ENCODE measurements at places on chromosomes 13 and 19.

DNA sequence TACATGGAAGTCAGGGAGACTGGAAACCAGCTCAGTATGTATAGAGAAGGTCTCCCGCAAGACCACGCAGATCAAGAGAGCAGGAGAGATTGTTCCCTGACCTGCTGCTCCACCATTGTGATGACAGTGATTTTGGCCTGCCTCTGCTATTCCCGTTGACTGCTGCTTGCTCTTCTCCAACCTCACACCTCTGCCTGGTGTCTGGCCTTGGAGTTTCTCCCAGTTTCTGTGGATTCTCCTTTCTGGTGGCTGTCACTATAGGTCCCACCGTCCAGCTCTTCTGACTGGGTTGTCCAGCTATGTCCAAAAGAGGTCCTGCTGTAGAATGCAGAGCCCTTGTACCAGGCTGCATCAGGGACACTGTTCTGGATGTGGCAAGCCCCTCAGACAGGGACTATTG lies 171.7 kb downstream of the DNAJC15 start:
- DNase-seq: no peak

GRCh38 chr13:39023761-39024160 lies 14.1 kb downstream of the PROSER1 start:
- peak; percentile 61 for DNase-seq

GRCh38 chr19:34732612-34733211 lies 1.3 kb upstream of the ZNF181 start:
- no peak for DNase-seq

DNA sequence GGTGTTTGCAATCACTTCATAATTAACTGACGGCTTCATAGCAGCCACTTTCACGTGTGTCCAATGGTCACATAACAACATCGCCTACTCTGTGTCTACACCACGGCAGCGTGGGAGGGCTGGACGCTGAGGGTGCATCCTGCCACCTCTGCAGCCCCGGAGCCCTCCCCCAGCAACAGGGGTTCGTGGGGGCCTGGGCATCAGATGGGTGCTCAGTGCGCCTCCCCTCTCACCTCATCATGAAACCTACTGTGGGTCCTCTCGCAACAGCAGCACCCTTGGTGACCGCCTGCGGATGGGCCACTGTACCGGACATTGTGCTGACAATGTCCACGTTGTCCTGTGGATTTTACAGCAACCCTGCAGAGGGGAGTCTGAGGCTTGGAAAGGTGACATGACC lies 193.5 kb downstream of the UQCRFS1 start:
- no peak for DNase-seq

DNA sequence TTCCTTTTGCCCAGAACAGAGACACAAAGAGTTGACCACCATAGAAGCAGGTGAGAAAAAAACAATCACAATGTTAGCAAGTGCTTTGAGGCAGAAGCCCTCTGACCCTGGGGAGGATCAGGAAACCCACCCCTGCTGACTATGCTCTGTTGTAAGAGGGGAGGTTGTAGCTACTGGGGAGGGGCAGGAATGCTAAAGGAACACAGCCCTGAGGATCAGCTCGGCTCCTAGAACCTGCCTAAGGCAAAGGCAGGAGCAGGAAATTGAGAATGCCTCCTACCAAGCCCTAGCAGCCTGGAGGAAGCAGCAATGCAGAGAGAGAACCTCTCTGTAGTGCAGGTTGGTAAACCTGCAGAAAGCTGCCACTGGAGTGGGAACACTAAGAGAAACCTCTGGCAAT lies 624.0 kb upstream of the KLF12 start:
- no peak for DNase-seq

DNA sequence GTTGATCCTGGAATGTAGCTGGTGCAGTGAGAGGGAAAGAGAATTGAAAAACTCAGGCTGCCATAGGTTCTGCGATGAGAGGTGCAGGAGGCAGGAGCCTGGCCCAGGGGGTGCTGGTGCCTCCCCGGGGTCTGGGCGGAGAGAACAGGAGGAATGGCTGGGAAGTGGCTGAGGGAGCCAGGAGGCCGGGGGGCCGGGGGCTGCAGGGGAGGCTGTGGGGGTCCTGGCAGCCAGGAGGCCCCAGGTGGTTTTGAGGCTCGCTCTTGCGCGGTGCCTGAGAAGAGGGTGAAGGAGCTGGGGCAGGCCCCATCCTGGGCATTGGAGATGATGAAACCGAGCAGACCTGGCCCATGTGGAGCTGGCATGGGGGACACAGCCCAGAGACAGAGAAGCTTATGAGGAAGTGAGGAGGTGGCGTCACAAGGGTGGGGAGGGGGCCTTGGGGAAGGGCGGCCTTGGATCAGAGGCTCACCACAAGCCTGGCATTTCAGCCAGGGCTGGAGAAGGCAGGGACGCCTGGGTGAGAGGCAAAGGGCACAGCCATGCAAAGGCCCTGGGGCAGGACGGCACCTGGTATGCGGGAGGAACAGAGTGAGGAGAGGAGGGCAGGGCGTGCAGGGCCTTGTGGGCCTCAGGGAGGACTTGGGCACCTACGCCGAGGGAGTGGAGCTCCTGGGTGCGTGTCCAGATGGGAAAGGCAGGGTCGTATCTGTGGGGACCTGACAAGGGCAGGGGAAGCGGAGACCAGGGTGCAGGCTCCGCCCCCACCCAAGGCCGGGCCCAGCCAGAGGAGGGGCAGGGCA lies 1.3 kb upstream of the TEKTIP1 start:
- no peak for DNase-seq

DNA sequence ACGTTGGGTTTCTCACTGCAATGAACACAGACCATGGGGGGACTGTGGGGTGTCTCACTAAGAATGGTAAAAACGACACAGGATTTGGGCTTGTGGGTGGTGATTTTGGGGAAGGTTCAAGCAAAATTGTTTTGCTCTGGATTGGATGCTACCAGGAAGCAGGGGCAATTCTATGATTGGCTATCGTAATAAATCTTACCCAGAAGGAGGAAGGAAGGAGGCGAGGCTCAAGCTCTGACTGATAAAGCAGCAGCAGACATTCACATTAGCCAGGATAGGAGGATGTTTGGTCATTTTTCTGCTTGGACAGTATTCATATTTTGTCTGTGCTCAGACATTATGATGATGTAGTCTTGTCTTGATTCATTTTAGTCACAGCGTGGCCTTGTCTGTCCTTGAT lies 1.5 kb downstream of the ZNF576 start:
- no peak for DNase-seq

DNA sequence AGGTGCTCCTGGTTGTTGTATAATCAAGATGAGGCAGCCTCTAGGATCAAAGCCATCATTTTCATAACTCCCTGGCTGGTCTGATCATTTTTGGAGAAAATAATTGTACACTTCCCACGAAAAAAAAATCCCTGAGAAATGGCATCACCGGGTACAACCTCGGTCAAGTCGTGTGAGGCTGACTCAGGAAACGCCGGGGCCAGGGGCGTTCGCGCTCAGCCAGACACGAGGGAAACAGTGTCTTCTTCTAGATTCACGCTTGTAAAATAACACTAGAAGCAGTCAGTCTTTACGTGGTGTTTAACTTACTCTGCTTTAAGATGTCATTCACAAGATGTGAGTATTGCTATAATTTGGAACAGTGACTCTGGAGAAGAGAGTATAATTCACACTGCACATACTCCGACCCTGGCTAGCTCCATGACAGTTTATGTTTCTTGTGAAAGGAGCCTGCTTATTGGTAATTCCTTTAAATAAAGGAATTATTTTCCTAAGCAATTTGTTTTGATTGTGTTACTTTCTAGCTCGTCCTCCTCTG lies 109.0 kb upstream of the SOX1 start:
- DNase-seq: no peak

All from bronchial epithelial cell (primary cell).